SW 1271 (cell line): ENCODE measurements at places on chromosomes 13 and 19.

- no peak for DNase-seq
These were observed 1.2 kb upstream of the ZFP36 start for GRCh38 chr19:39405261-39405957.

DNA sequence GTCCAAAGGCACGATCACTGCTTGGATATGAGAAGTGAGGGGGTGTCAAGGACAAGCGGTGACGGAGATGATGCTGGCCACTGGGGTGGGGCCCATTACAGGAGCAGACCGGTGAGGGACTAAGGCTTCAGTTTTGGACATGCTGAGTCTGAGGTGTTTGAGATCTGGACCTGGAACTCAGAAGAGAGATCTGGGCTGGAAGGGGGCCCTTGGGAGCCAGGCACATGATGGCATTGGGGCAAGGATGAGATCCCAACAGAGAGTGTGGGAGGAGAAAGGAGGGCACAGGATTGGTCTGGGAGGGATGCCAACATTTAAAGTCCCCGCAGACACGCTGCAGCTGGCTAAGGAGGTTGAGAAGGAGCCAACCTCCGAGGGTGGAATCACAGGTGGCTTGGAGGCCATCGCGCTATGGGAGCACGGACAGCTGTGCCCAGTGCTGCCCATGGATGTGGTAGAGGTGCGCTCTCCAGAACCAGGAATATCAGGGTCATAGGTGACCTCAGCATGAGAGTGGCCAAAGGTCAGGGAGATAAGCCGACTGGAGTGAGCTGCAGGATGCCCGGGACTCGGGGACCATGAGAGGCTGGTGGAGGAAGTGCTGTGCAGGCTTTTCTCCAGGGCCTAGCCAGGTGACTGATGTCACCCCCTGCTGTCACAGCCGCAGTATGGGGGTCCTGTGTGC lies 21.8 kb downstream of the DHRS12 start:
- DNase-seq = no peak

DNA sequence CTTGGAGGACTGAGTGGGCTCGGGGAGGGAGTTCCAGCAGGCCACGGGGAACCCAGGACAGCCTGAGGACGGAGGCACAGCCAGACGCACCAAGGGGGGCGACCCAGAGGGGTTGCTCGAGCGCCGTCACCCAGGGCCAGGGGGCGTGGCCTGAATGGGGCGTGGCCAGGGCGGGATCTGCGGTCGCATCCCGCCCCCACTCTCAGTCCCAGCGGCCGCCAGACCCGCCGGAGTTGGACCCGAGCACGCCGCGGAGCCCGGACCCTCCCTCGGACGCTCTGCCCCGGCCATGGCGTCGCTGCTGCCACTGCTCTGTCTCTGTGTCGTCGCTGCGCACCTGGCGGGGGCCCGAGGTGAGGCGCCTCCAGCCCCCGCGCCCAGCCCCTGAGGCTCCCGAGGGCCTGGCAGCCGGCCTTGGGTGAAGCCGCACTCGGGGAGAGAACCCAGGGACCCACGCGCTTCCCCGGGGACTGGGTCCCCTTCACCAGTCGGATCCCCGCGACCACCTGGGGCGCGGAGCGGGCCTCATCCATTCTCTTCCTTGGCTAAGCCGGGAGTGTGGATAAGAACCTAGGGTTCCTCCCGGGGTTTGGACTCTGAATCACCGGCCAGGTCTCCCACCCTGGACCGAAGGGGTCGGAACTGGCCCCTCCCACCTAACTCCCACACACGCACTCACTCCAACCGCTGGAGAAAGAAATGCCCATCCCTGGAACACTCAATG lies at the start of gene CILP2:
Gene CILP2 (plus strand): TSS at position 205 of the 724 bp plus-strand sequence. CDS start 85 bp downstream, at position 290.
- DNase-seq = no peak

DNA sequence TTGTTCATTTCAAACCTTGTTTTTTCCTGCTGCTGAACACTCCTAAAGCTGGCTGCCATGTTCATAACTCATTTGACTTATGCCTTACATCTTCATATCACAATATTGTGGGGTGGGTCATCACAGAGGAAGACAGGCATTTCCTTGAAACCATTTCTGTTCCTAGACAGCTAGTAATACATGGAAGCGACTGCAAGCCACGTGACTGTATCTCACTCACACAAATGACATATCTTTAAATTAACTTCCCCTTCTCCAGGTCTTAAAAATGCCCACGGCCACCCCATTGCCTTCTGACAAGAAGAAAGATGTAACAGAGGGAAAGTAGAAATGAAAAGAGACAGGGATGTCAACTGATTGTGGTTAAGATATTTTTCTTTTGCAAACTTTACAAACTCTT lies 236.8 kb downstream of the LMO7 start:
- DNase-seq = no peak

GRCh38 chr13:77331421-77331820 lies 4.5 kb upstream of the MYCBP2 start:
- no peak for DNase-seq

DNA sequence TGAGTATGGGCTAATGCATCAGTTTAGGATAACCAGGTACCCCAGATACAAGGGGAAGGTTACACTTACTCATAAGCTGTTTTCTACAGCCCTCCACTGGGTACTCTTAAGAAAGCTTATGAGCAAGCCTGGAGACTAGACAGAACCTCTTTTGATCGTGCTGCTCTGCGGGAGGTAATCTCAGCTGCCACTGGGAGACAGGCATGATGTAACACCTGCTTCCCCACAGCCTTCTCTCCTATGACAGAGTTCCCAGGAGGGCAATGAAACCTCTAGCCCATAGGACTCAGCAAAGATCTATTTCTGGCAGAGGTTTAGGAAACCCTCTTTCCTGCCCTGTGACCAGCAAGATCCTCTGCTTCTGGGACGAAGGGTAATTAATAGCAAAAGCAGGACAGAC lies 65.6 kb downstream of the WASF3 start:
- no peak for DNase-seq

DNA sequence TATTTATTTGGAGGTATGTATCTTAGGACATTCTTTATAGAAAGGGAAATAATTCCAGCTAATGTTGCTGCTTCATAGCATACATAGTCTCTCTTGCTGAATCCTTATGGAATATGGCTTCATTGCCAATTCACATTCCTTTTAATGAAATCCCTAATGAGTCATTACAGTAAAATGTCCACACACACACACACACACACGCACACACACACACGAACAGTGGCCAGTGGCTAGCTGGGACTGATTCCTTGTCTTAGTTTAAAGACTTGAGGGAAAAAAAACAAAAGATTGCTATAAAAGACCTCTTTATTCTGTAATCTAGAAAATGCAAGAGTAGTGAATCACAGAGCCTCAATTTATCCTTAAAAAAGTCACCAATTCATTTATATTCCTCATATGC lies 301.6 kb downstream of the SLITRK6 start:
- peak; percentile 61 for DNase-seq

DNA sequence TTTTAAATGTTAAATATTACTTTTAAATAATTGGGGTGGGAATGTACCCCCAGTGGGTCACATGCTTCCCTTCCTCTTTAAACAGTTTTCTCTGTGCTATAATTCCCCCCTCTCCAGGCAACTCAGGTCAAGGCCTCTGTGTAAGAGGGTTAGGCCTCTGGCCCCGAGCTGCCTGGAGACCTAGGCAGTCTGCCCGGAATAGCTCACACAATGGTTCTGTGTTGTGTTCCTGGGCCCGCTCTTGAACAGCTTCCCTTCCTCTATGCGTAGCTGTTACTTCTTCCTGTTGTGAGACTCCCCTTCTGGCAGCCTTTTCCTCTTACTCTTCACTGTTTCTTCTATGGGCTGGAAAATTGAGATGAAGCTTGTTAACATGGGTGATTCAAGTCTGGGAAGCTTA lies 14.8 kb upstream of the ZNF492 start:
- DNase-seq = no peak

GRCh38 chr19:13155472-13156359 lies 5.5 kb downstream of the IER2 start:
- peak; percentile 41 for DNase-seq

GRCh38 chr19:29666578-29667386 lies 1.5 kb downstream of the PLEKHF1 start:
- no peak for DNase-seq

DNA sequence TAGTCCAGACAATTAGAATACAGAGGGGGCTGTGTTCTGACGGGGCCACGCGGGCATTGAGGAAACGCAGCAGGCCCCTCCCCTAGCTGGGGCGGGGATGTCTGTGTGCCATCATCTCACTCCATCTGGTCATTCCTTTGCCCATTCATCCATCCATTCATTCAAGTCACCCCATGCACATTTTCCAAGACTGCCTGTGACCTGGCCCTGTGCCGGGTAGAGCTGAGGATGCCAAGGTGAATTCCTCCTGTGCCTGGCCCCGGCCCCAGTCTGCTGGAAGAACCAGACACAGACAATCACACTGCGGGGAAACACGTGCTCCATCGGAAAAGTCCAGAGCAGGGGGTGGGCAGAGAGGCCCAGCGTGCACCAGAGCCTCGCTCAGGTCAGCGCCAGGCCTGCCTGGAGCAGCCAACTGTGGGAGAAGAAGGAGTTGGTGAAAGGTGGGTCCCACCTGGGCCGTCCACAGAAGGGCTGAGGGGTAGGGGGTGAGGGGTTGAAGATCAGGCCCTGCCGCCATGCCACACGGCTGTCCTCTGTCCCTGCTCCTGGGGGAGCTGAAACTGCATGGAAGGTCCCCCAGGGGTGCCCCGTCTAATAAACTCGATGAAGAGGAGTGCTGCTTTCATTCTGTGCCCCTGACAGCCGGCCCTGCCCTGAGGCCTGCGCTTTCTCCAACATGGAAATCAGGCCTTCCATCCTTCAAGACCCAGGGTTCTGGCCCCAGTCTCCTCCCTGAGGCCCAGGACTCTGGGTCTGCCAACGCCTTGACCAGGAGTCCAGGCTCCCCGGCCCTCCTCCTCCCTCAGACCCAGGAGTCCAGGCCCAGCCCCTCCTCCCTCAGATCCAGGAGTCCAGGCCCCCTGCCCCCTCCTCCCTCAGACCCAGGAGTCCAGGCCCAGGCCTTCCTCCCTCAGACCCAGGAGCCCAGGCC lies 1.6 kb upstream of the CACNG6 start:
- DNase-seq = no peak

DNA sequence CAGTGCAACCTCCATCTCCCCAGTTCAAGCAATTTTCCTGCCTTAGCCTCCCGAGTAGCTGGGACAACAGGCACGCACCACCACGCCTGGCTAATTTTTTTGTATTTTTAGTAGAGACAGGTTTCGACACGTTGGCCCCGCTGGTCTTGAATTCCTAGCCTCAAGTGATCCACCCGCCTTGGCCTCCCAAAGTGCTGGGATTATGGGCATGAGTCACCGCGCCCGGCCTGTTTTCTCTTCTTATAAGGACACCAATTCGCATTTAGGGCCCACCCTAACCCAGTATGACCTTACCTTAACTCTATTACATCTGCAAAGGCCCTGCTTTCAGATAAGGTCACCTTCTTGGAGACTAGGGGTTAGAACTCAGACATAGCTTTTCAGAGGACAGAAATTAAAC lies 35.1 kb downstream of the TMEM161A start:
- DNase-seq = no peak

DNA sequence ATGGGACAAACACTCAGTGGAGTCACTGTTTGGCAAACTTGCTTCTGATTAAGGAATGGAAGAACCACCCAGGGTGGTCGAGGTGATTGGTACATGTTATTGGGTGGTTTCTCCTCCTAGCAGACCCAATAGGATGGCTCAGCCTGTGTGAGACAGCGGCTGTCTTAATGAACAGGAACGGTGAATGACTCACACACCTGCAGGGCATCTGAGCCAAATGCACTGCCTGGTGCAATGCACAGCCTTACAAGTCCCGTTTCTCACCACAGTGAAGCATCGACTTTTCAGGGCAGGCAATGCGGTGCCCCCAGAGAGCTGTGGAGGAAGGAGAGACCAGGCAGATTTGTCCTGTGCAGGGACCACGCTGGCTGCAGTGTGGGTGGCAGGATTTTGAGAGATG lies 238.5 kb downstream of the FGF9 start:
- DNase-seq = no peak

- no peak for DNase-seq
These were observed 64.0 kb upstream of the MED4 start for GRCh38 chr13:48158915-48159314.

DNA sequence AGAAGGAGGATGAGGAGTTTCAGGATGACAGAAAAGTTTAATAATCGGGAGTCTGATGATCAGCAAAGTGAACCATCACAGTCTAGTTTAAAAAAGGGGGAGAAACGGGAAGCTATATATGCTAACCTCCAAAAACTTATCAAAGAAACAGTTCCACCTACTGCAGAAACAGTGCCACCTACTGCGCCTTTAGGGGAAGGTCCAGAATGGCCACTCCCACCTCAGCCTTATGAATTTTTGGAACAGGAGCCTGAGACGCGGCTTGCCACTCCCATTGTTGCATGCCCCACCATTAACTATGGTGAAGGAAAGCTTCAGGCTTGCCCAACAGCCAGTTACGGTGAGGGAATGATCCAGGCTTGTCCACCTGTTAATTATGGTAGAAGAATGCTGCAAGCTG lies 929.0 kb downstream of the SLITRK6 start:
- DNase-seq = no peak

GRCh38 chr13:46738055-46738454 lies 58.9 kb downstream of the ESD start:
- DNase-seq = no peak

GRCh38 chr19:6446452-6446851 lies 12.9 kb upstream of the SLC25A41 start:
- no peak for DNase-seq

GRCh38 chr19:44903602-44904425 lies 1.8 kb upstream of the APOE start:
- DNase-seq = peak; percentile 42

DNA sequence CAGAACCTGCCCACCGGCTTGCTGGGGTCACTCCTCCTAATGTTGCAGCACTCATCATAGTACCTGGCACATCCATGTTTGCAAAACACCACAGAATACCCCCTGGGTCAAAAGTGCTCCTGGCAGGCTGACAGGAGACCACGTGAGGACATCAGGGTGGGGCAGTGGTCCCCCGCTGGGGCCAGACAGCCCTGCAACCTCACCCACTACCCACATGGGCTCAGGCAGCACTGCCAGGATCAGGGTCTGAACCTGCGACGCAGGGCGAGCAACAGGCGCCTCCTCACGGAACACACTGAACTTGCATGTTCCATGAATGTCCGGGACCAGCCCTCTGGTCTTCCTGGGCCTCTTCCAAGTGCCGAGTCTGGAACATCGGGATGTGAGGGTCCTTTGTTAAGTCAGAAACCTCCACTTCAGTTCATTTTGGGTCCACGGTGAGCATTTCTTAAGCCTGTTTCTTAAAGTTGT lies 1.4 kb upstream of the SLC7A9 start:
- DNase-seq = no peak

- DNase-seq = no peak
These were observed 44.2 kb downstream of the TBC1D4 start for GRCh38 chr13:75437582-75438318.

GRCh38 chr19:29273000-29273640 lies 60.2 kb upstream of the UQCRFS1 start:
- no peak for DNase-seq

DNA sequence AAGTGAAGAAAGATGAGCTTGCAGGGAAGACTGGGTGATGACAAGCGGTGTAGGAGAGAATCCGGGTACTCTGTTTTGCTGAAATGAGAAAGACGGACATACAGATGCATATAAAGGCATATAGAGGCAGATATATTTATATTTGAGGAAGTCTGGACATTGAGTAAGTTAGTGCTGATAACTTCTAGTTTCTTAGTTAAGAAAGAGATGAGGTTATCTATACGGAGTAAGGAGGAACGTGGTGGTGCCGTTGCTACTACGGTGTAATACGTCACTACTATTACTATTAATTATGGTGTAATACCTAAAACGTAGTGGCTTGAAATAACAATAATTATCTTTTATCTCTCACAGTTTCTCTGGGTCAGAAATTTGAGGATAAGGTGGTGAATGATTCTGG lies 9.8 kb upstream of the CPB2 start:
- no peak for DNase-seq

- no peak for DNase-seq
These were observed at the start of gene SACS for GRCh38 chr13:23433171-23434153. Gene SACS (minus strand): TSS chr13:23433702. CDS start chr13:23411239, 22,463 bp downstream.

GRCh38 chr19:5173993-5174392 lies 166.6 kb downstream of the PTPRS start:
- no peak for DNase-seq
